NCI-H774 (cell line): ENCODE measurements at places on chromosomes 4 and X.

GRCh38 chr4:45927641-45928040, 196.2 kb downstream of the GABRG1 start:
- no peak for DNase-seq

DNA sequence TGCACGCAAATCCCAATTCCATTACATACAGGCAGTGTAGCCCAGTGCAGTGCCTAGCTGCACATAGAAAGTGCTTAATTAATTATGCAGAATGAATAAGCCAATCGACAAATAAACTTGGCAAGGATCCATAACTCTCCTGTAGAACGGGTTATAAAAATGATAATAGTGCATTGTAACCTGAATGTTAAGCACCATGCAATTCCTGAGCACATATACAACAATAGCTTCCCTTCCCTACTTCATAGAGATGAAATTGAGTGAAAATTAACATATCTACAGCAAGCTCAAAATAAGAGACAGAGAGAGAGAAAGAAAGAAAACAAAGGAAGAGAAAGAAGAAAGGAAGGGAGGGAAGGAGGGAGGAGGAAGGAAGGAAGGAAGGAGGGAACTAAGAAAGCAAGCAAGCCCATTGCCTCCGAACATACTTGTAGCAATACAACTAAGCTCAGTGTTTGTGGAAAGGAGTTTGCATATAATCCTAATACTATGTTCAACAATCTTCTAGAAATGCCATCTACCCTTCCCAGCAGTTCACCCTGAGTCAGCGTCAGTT, 1074.0 kb upstream of the LCORL start:
- DNase-seq: no peak

- peak; percentile 73 for DNase-seq
Measured at GRCh38 chr4:84224522-84224921, 274.6 kb downstream of the NKX6-1 start.

GRCh38 chr4:152065545-152065944, 304.7 kb upstream of the GATB start:
- DNase-seq: no peak

GRCh38 chr4:64068096-64068495, 341.2 kb downstream of the TECRL start:
- no peak for DNase-seq

DNA sequence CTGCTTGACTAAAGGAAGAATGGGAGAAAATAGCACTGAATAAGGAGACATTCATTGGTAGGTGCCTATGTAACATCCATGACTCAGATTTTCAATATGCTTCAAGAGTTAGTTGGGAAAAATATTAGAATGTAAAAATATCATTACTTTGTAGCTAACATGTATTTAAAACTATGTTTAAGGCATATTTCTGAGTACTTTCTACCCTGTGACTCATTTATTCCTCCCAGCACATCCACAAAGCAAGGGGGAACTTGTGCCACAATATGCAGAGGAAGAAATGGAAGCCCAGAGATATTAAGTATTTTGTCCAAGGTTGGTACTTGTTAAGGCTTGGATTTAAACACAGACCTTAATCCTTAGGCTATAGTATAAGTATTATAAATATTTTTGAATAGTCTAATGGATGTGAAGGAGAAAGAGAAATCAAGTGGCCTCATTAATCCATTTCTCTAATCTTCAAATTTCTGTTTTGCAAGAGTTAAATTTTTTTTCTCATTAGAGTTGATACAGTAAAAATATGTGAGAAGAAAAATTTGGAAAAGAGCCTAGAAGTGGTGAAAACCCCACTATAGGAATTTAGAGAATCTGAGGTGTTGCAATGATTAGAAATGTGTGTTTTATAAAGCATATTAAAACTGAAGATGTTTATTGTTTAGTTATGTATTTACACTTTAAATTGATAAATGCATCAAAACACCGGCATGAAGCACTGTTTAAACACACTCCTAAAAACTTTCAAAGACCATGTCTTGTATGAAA, 149.3 kb upstream of the GYPA start:
- DNase-seq: no peak

DNA sequence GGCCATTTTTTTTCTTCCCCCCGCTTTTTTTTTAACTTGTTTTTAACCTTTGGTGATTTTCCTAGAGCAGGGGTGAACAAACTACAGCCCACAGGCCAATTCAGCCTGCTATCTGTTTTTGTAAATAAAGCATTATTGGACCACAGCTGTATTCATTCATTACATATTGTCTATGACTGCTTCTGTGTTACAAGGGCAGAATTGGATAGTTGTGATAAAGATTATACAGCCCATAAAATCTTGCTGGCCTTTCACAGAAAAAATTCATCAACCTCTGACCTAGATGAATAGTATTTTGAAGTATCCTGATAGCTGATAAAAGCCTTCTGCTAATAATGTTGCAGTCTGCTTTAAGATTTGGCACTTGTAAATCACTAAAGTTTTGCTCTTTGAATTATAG, 63.4 kb downstream of the SMAD1 start:
- no peak for DNase-seq

DNA sequence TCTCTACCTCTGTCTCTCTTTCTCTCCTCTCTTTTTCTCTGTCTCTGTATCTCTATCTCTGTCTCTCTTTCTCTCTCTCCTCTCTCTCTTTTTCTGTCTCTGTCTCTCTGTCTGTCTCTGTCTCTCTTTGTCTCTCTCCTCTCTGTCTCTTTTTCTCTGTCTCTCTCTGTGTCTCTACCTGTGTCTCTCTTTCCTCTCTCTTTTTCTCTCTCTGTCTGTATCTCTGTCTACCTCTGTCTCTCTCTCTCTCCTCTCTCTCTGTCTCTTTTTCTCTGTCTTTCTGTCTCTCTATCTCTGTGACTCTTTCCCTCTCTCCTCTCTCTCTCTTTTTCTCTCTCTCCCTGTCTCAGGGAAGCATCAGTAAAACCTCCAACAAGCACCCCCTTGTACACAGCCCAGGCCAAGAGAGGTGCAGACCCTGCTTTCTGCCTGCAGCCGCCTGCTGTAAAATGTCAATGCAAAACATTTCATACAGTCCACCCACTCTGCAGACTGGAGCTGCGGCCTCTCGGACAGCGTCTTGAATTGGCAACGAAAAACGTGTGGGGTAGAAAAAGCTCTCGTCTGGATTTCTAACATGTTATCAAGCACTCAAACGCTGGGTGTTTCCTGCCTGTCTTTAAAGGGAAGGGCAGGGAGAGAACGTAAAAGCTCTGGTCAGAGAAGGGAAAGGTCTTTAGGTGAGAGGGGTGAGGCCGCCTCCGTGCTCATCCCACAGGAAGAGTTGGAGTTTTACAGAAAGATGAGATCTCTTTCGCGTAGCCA, 3.7 kb upstream of the SHOX start:
- no peak for DNase-seq

DNA sequence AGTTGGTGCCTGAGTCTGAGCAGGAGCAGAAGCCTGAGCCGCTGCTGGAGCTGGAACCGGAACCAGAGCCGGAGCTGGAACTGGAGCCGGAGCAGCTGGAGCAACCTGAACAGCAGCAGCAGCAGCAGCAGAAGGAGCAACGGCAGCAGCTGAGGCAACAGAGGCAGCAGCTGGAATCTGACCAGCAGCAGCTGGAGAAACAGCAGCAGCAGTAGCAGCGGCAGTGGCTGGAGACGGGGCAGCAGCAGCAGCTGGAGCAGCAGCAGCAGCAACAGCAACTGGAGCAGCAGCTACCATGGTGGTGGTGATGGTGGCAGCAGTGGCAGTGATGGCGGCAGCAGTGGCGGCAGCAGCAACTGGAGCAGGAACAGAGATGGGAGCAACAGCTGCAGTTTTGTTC, 61.5 kb downstream of the AMOT start:
- DNase-seq: no peak

DNA sequence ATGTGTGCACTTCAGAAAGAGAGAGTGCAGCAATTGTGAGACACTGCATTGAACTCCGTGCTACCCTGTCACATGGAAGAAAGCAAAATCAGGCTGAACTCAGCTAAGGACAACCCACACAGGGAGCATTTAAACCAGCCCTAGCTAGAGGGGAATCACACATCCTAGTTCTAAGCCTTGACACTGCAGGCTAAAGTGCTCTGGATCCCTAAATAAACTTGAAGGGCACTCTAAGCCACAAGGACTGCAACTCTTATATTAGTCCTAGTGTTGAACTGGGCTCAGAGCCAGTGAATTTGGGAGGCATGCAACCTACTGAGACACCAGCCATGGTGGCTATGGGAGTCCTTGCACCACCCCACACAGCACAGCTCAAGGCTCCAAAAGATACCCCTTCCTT, 311.9 kb downstream of the OPHN1 start:
- DNase-seq: no peak

- no peak for DNase-seq
Measured at GRCh38 chr4:36222702-36223101, 21.6 kb downstream of the ARAP2 start.

- no peak for DNase-seq
Measured at GRCh38 chrX:110732266-110732665, 63.4 kb downstream of the CHRDL1 start.

GRCh38 chr4:108342325-108342970, 173.7 kb upstream of the LEF1 start:
- DNase-seq: no peak

GRCh38 chr4:25107827-25108516, 52.3 kb downstream of the SEPSECS start:
- no peak for DNase-seq

GRCh38 chr4:73669410-73670183, 49.4 kb upstream of the RASSF6 start:
- DNase-seq: no peak

- DNase-seq: no peak
Measured at GRCh38 chr4:176592976-176593670, 199.6 kb downstream of the VEGFC start.

DNA sequence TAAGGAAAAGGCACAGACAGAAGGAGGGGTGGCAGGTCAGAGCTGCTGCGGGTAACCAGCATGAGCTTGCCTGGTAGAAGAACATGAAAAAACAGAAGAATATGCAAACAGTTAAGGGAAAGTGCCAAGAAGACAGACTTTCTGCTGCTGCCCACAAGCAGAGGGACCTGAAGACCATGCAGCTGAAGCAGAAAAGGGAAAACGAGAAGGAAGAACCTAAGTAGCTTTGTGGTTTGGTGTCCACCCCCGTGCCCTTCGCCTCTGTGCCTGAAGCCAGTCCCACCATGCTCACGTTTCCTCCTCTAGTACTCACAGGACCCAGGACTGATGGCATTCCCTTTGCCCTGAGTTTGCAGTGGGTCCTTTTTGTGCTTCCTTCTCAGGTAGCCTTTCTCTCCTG, 62.8 kb downstream of the UBA6 start:
- no peak for DNase-seq

- no peak for DNase-seq
Measured at GRCh38 chr4:163858515-163858914, 364.0 kb downstream of the TMA16 start.

DNA sequence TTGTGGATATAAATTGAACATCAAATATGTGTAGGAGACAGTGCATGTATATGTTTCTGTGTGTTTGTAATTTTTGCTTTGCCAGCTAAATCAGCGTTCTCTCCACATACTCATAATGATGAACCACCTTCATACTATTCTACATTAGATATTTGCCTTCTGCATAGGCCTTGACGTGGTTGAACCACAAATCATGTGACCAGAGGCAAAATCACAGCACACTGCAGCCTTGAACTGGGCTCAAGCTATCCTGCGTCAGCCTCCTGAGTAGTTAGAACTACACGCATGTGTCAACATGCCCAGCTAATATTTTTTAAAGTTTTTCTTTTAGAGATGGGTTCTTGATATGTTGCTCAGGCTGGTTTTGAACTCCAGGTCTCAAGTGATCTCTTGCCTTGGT, 9.5 kb downstream of the UBQLN2 start:
- DNase-seq: no peak

DNA sequence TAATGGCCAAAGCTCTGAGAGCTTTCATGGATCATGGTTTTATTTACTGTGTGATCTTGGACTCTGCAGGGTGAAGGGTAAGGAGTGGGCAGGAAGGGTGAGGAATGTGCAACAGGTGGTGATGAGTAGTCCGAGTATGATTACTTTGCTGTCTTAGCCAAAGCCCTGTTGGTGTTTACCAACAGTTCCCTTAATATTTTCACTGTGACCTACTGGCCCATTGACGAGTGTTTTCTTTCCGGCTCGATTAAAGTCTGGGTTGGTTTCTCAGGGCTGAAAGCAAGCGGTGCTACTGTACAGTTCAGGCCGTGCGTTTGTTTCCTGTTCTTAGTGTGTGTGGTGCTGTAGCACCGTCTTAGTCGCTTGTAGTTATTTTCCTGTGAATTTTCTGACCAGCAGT, 2.6 kb downstream of the ARHGAP24 start:
- no peak for DNase-seq

DNA sequence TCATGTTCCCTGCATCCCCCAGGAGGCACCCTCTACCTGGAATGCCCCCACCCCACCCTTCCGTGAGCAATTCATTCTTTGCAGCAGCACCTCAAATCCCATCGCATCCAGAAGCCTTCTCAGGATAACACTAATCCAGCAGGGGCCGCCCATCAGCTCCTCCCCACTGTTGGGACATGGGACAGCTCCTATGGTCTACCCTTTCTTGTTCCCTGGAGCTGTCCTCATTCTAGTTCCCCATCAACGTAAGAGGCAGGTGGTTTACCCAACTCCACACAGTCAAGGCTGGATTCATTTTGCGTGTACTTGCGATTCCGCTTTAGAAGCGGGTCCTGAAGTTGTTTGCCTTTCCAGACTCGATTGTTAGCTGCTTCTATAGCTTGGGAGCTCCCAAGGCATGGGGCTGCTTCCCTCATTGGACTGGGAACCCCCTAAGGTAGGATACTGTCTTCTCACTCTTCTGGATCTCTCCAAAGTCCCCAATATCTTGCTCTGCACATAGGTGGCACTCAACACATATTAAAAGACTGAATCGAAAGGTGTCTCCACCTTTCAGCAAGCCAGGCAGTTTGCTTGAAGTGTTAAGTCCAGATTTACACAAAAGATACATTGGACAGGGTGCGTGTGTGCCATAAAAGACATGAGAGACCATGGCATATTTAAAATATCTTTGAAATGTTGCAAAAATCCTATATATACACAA, 942 bp upstream of the APLN start:
- no peak for DNase-seq

DNA sequence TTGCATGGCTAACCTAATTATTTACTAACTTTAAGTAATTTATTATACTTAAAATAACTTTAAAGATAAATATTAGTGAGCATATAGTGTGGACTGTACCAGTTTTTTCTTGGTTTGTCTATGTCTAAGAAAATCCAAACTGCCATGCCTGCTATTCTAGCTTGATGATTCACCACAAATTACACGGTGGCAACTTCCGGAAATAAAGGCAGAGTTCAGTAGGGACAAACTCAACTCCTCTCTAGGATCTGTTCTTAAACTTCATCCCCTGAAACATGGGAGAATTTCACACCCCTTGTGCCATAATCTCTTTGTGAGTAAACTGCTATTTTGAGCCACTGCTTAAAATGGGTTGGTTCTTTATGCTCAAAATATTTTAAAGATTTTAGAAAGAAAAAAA, 213.6 kb upstream of the NRK start:
- no peak for DNase-seq

GRCh38 chrX:8913655-8914409, 112.6 kb upstream of the FAM9A start:
- DNase-seq: no peak

DNA sequence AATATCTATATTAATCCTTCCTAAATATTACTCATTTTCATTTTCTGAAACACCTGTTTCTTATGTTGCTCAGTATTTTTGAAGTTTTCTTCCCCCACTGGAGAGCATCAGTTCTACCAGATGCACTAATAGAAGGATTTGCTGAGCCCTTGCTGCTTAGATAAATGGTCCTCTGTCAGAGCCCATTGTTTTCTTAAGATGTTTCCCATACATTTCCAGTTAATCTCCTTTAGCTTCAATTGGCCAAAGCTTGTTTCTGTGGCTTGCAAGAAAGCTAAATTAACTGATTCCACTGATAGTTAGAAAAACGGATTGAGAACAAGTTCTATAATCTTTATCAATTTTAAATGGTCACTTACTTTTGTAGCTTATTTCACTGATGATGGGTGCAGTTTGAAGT, 1425.5 kb downstream of the PCDH18 start:
- DNase-seq: no peak
